Activated CD4-positive, alpha-beta memory T cell treated with anti-CD3 and anti-CD28 coated beads, Interleukin-2, amount 10 ng/mL, durations not matched to agents 7 days and 5 days (primary cell): ENCODE measurements at places on chromosomes 11 and 22. TPM values are rescaled to one million over a fixed set of nuclear protein-coding genes. Genes with fewer than 3 reads are reported as not detected.

ART1 gene
- total RNA-seq, result not detected

CRYBA4 gene
- 0.48 TPM for total RNA-seq

DNA sequence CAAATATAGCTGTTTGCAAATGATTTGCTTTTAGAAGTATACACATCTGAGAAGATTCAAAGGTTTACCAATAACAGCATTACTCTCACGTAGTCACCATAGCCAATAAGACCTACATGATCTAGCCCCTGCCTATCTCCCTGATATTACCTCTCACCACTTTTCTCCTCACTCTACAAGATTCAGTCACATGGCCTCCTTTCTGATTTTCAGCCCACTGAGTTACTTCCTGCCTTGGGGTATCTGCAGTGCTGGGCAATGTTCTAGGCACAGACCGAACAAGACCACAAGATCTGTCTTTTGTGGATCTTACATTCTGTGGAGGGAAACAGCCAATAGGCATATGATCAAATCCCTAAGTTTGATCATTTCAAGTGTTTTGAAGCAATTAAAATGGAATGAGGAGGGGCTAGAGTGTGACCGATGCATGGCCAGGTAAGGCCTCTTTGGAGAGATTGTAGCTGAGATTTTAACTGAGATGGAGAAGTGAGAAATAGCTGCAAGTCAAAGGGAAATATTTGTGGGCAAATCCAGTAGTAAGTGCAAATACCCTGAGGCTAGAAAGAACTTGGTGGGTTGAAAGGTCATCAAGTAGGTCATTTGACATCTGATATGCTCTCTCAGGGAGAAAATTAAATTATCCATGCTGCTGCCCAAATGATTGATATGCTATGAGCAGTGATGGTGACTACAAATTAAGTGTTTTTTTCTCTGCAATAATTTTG, 43.1 kb downstream of the ARL14EP start:
- H3K27me3 ChIP-seq, result peaks cover 2% of the 10 kb centered on the region
- no peaks in the 10 kb centered on the region for H3K4me1 ChIP-seq
- no peak for DNase-seq
- no peak overlapping the region for H3K27ac ChIP-seq
- H3K4me3 ChIP-seq, result no peak overlapping the region

GRCh38 chr11:2794968-2795322, 90.6 kb downstream of the CDKN1C start:
- no peaks in the 10 kb centered on the region for H3K27me3 ChIP-seq
- no peak for DNase-seq
- H3K27ac ChIP-seq, result no peak overlapping the region
- H3K4me1 ChIP-seq, result no peaks in the 10 kb centered on the region
- H3K4me3 ChIP-seq, result no peak overlapping the region
- no peaks in the 10 kb centered on the region for H3K36me3 ChIP-seq

DNA sequence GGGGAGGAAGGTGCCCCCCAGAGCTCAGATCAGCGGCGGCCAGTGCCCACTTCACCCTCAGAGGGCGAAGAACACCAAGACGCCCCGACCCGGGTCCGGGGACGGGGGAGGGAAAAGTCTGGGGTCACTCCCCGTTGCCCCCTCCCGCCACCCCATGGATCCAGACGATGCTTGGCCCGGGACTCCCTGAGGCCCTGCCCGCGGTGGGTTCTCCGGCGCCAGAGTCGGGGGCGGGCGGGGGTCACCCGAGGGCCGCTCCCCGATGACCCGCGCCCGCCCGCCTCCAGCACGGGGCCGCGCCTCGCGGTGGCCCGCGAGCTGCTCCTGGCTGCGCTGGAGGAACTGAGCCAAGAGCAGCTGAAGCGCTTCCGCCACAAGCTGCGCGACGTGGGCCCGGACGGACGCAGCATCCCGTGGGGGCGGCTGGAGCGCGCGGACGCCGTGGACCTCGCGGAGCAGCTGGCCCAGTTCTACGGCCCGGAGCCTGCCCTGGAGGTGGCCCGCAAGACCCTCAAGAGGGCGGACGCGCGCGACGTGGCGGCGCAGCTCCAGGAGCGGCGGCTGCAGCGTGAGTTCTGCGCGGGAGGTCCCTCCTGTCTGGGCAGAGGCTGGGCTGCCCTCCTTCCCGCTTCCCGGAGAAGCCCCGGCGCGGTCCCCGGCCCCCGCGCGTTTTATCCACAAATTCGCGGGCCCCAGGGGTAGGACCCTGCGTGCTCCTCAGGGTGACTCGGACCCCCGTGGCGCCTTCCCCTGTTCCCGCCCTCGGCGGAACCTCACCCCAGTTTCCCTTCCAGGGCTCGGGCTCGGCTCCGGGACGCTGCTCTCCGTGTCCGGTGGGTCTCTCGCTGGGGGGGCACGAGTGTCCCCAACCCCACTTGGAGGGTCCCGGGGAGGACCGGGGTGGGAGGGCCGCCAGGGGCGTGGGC, 1.1 kb downstream of the NLRP6 start:
- H3K27me3 ChIP-seq, result peaks cover 69% of the 10 kb centered on the region
- H3K27ac ChIP-seq, result no peak overlapping the region
- DNase-seq, result peak; percentile 19

DNA sequence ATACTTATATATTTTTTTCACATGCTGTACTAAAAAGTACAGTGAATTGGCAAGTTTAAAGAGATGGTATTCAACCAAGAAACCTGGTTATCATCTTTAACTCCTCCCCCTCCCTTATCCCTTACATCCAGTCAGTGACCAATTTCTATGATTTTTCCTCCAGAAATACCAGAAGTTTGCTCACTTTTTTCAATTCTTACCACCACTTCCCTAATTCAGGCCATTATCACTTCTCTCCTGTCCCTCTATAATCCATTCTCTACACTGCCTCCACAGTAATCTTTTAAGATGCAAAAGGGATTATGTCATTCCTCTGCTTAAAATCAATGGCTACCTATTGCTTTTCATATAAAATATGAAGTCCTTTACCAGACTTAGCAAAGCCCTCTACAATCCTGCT, 62.8 kb downstream of the CEP57 start:
- H3K4me3 ChIP-seq, result no peak overlapping the region
- H3K4me1 ChIP-seq, result no peaks in the 10 kb centered on the region
- DNase-seq, result no peak
- H3K27me3 ChIP-seq, result no peaks in the 10 kb centered on the region
- no peak overlapping the region for H3K27ac ChIP-seq
